Mesothelial cell of epicardium (in vitro differentiated cells): ENCODE measurements at places on chromosomes 13 and 19. TPM values are rescaled to one million over a fixed set of nuclear protein-coding genes. Genes with fewer than 3 reads are reported as not detected.
A peak's percentile ranks its signal among the peaks of the same experiment; 100 is the strongest.

DNA sequence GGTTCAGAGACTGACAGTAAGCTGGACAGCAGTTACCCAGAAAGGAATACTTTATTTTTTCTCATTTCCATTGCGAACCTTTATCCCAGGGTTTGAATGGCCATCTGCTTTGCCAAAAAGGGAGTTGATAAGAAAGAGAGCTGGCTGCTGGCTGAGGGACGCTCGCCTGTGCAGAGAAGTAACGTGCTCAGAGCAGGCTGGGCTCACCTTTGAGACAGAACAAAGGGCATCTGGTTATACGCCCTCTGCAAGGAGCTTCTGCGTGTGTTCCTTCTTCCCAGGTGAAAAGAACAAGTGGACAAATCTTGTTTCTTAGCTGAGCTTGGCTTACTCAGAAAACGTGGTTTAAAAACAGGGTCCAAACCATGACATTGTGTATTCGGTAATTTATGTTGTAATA is 47.4 kb downstream of the EFNB2 start:
- H3K27ac ChIP-seq: no peak overlapping the region
- H3K4me3 ChIP-seq: no peak overlapping the region

GRCh38 chr19:5958851-5959122 is 19.2 kb downstream of the RANBP3 start:
- no peak overlapping the region for H3K4me3 ChIP-seq
- H3K36me3 ChIP-seq: no peaks in the 10 kb centered on the region
- no peak overlapping the region for H3K27ac ChIP-seq
- no peak for DNase-seq

DNA sequence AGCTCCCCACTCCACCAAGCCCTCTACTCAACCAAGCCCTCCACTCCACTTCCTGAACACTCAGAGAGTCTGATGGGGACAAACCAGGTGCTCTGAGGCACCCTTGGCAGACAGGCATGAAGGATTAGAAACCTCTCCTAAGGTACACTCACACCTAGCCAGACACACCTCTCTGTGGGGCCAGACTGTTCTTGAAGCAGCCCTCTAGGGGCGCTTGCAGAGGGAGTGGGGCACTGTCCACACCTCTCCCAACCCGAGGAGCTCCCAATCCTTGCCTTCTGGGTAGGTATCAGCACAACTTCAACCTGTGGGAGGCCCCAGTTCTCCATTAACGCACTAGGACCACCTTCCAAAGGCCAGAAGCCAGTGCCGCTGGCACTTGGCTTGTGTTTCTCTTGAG is 108.7 kb upstream of the VSTM2B start:
- H3K4me1 ChIP-seq: peaks cover 4% of the 10 kb centered on the region
- H3K27ac ChIP-seq: no peak overlapping the region
- H3K4me3 ChIP-seq: no peak overlapping the region
- no peak for DNase-seq
- no peaks in the 10 kb centered on the region for H3K36me3 ChIP-seq

DNA sequence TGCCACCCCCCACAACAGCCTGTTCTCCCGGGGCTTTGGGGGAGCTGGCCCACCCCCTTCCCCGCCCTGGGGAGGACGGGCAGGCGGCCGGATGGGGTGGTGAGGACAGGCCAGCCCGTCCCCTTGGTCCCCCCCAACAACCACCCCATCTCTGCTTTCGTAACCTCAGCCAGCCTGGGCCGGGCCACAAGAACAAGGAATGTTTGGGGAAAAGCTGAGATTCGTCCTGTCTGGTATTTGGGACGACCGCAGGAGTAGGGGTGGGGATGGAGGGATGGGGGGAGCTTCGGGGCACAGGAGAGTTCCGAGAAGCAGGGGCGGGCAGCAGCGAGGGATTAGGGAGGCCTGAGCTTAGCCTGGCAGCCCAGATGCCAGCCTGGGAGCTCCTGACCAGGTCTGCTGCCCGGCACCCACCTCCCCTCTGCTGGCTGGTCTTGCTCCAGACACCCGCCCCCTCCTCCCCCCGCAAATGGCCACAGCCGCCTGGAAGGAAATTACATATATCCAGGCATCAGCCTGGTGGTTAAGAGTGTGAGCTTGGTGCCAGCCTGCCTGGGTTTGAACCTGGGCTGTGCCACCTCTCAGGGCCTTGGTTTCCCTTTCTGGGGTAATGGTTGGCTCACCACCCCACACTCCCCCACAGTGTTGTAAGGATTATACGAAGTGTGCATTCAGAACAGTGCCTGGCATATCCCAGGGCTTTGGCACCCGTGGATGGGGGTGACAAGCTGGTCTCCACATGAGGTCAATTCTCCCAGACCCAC is at the start of gene PODNL1:
TSS of gene PODNL1 (minus strand) at position 117 of the 764 bp plus-strand sequence. CDS start 236 bp downstream, outside the sequence.
- no peak within 1 kb of the TSS for H3K4me3 ChIP-seq
- H3K4me1 ChIP-seq: peaks cover 4% of the 10 kb centered on the region
- no peaks in the 10 kb centered on the region for H3K36me3 ChIP-seq
- peaks cover 4% of the 10 kb centered on the region for H3K27me3 ChIP-seq

- peaks cover 24% of the 10 kb centered on the region for H3K27me3 ChIP-seq
- H3K4me3 ChIP-seq: no peak overlapping the region
- H3K36me3 ChIP-seq: no peaks in the 10 kb centered on the region
- H3K4me1 ChIP-seq: no peaks in the 10 kb centered on the region
- DNase-seq: no peak
These were observed 345.3 kb downstream of the TEX29 start for GRCh38 chr13:111665691-111666095.

DNA sequence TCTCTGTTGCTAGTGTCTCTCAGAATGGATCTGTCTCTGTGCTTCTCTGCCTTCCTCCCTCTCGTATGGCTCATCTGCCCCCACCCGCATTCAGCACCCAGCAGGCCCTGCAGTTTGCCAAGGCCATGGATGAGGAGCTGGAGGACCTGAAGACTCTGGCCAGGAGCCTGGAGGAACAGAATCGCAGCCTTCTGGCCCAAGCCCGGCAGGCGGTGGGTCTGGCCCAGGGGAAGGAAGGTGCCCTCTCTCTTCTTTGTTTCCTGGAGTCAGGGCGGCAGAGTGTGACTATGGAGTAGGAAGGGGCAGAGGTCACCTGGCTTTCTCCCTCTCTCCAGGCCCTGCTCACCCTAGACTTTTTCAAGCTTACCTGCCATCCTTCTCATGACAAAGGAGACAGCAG is 10.9 kb downstream of the KASH5 start:
- peaks cover 7% of the 10 kb centered on the region for H3K27me3 ChIP-seq
- no peak overlapping the region for H3K27ac ChIP-seq
- no peak for DNase-seq
- H3K4me3 ChIP-seq: no peak overlapping the region
- H3K36me3 ChIP-seq: no peaks in the 10 kb centered on the region

- DNase-seq: no peak
- H3K27ac ChIP-seq: peak overlapping the region; percentile 18
- peaks cover 11% of the 10 kb centered on the region for H3K4me1 ChIP-seq
These were observed 103.4 kb downstream of the FRY start for GRCh38 chr13:32135056-32135390.

DNA sequence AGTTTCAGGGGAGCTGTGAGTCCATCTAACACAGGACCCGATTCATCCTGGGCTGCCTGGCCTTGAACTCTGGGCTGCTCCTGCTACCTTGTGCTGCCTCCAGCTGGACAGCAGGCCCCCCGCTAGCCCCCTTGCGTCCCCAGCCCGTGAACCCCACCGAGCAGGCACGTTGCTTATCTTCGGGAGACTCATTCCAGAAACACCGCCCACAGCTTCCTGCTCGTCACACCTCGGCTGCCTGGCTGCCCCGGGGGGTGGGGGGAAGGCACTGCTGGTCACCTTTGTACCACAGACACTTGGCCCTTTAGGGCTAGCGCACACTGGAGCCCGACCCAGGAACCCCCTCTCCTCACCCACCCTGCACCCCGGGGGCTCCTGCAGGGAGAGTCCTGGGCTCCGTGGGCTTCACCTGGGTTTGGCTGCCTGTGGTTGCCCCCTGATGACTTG is 48.1 kb downstream of the CRTC1 start:
- no peaks in the 10 kb centered on the region for H3K27me3 ChIP-seq
- no peak overlapping the region for H3K27ac ChIP-seq
- H3K4me1 ChIP-seq: peaks cover 17% of the 10 kb centered on the region
- DNase-seq: no peak
- no peaks in the 10 kb centered on the region for H3K36me3 ChIP-seq
- no peak overlapping the region for H3K4me3 ChIP-seq

- H3K4me3 ChIP-seq: peak overlapping the region; percentile 38
- no peak for DNase-seq
- H3K27ac ChIP-seq: peak overlapping the region; percentile 85
These were observed 18.8 kb downstream of the RFX1 start for GRCh38 chr19:13987101-13987890.

PRR20D gene
- total RNA-seq: not detected in 3 replicates

THAP8 gene
- total RNA-seq: 8.9 to 9.7 TPM (median 9.2 TPM) in 3 replicates

EPSTI1 gene
- 37.3 to 44.0 TPM (median 42.7 TPM) in 3 replicates for total RNA-seq

CGB7 gene
- 23.1 to 26.5 TPM (median 25.5 TPM) in 3 replicates for total RNA-seq

EBPL gene
- total RNA-seq: 52.7 to 58.0 TPM (median 57.7 TPM) in 3 replicates
